ENCODE measurements at places on chromosomes 13 and 19.

GRCh38 chr13:43877326-43877725 lies 2.2 kb downstream of the CCDC122 start:
- no peak for DNase-seq

DNA sequence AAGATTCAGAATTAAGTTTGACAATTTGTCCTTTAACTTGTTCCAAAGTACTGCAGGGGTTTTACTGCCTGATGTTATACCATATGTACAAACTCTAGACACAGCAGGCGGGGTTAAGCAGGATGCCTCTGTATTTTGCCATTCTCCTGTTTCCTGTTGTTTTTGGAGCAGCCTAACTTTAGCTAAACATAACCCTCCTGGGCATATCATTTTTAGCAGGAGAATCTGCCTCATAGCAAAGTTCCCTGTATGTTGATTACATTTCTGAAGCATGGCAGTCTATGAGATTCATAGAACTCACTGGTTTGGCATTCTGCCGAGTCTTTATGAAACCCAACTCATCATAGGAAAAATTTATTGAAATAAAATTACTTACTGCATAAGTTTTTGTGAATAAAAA lies 5.2 kb downstream of the LHFPL6 start:
- no peak for DNase-seq

GRCh38 chr13:74017301-74018061 lies 116.7 kb downstream of the KLF12 start:
- DNase-seq = no peak

DNA sequence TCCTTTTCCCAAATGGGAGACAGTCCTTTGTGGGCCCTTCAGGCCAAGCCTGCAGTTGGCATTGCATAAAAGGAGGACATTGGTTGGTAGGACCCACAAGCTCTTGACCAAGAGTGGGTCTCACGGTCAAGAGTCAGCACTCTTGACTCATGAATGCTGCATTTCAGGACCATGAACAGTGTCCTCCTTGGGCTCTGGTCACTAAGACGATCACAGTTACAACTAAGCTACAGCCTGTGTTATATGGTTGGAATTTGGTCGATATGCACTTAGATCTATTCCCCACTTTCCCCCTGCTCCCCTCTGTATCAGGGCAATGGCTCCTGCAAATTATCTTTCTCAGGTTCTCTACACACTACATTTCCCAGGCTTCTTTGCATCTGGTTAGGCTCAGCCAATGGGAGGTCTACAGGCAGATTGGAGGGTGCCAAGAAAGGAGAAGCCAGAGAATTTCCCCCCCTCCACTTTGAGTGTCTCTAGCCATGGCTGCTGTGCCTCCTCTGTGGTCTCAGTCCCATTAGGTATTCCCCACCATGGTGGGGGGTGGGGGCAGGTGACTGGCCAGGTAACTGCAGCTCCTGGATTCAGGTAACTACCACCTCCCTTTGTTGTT lies 3.1 kb upstream of the OLFM2 start:
- no peak for DNase-seq
